ENCODE measurements at places on chromosomes 2 and 18.

GRCh38 chr18:35953688-35954087 lies 18.8 kb upstream of the RMP24 start:
- no peak for DNase-seq

DNA sequence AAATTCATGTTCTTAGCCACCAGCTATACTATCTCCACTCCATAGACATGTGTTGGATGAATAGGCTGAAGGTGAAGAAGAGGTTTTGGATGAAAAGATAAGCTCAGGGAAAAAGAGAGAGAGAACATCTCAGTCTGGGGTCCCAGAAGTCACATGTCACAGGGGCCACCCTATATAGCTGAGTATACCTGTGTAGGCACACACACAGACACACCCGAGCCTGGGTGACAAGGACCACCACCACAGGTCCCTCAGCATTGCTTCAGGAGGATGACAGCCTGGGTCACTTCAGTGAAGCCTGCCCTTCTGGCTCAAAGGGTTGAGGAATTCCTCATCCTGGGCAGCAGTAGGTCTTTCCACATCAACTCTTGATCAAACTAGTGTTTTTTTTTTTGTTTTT lies 56.2 kb downstream of the POLR1A start:
- DNase-seq: no peak

DNA sequence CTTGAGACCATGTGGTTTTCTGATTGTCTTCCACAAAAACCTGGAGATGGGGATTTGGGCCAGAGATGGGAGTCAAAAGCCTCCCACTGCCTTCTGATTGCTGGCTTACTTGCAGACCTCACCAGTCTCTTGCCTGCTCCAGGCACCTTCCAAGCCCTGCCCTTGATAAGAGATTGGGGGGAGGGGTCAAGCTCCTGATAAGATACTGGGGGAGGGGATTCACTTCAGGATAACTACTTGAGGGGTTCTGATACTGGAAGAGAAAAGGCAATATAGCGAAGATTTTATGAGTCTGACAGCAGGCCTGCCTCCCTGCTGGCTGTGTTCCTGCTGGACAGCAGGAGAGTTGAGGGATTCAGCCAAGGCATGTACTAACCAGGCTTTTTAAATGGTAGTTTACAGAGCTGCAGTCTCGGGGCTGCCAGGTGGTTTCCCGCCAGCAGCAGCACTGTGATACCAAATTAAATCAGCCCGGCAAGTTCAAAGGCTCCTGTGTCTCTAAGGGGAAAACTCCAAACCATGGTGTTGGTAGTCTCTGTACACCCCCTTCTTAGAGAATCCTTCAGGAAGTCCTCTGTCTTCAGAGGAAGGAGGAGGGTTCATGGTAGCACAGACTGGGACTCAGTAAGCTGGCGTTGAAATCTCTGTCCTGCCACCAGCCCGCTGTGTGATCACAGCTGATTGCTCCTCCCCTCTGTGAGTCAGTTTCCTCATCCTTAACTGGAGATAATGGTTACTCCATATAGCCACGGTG lies 58.3 kb downstream of the FBXO36 start:
- no peak for DNase-seq

DNA sequence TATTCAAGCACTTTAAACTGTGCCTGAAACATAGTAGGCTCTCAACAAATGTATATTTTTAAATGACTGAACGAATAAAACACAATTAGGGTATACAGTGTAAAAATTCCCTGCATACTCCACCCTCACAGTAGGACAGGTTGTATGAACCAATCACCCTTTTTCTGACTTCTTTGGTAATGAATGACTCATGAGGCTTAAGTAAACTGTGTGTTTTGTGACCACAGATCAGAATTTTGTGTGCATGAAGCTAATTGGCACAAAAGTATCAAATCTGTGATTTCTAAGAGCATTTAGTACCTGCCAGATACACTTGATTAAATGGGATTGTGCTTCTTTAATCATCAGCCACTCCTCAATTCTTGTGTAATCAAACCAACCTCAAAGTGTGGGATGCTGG lies 109.9 kb upstream of the MAP4K3 start:
- no peak for DNase-seq

DNA sequence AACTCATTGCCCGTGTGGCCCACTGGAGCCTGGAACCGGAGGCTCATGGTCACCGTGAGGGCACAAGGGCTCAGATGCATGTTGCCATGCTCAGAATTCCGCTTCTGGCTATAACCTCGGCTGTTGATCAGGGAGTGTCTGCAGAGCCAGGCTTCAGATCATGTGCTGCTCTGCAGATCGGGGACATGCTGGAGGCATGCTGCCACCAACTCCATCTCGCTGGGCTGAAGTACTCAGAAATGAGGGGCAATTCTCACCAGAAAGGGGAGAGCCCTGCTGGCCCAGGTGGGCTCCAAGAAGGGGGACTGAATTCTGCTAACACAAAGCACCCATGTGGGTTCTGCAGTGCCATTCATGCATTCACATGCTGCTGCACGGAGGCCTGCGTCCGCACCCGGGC lies 269.2 kb upstream of the PXDN start:
- no peak for DNase-seq

- DNase-seq: no peak
These were observed 298.6 kb upstream of the MAP2 start for GRCh38 chr2:209125291-209125690.

GRCh38 chr2:119223521-119224390 lies at the start of gene STEAP3:
STEAP3 (plus strand) TSS chr2:119223834; CDS start chr2:119231013, 7,179 bp downstream.
- DNase-seq: peak; percentile 43

DNA sequence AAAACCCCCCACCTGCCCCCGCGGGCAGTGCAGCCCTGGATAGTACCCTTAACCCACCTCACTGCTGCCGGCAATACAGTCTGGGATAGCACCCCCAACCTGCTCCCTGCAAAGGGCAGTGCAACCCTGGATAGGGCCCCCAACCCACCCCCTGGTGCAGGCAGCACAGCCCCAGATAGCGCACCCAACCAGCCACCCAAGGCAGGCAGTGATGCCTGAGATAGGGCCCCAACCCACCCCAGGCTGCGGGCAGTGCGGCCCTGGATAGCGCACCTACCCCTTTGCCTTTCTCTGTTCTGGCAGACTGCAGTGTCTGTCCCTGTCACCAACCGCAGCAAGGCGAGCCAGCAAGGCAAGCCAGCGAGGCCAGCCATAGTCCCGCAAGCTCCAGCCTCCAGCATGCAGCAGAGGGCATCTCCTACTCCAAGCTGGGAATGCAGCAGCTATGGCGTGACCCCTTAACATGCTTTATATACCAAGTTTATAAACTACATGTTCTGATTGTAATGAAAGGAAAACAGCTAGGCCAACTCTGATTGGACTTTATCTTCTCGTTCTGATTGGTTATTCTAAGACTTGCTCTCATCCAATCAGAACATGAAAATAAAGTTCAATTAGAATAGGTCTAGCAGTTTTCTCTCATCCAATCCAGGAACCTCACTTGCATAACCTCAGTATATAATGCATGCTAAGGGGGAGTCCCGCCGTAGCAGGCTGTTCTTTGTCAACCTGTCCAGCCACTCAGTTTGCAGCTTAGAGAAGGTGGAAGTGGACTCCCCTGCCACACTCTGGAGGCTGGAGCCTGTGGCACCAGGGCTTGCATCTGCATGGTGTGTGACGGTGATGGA lies 34.1 kb upstream of the ANKRD62 start:
- no peak for DNase-seq

DNA sequence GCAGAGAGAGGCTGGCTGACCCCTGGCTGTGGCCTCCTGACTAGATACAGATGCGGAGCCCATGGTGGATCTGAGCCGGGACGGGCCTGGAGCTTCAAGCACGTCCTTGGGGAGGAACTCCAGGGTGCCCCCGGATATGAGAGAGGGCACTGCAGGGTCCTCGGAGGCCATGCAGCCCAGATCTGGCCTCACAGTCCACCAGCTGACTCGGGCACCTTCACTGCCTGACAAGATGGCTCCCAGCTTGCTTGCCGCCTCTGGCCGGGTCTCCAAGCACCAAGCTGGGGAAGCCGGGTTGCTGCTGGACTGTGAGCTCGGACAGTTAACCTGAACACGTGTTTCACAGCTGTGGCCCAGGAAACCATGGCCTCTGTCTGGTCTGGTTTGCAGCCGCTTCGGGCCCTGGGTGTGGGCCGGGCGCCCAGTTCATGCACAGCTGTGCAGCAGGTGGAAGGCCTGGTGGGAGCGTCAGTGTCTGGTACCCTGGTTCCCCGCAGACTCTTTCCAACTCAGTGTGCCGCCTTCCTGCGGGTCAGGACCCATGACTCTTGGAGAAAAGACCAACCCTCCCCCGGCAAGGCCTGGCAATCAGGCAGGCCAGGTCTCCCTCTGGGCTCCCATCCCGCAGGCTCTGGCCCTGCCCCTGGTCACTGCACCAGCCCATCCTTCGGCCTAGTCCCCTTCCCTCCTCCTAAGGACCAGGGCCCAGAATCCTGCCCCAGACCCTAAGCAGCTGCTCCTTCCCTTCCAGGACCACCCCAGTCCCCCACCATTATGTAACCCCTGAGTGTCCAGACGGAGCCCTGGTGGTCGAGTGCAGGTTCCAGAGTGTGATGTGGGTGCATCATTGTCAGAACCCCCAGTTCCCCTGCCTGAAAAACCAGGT lies 74.6 kb upstream of the OTOS start:
- DNase-seq: no peak

- no peak for DNase-seq
These were observed 27.0 kb downstream of the ZNF892 start for GRCh38 chr2:95234286-95234785.

GRCh38 chr2:132671151-132671835 lies 1.3 kb upstream of the LYPD1 start:
- peak; percentile 14 for DNase-seq

GRCh38 chr2:149161481-149162225 lies 123.2 kb downstream of the LYPD6B start:
- DNase-seq: no peak

GRCh38 chr2:127155947-127156346 lies 49.0 kb upstream of the BIN1 start:
- no peak for DNase-seq

DNA sequence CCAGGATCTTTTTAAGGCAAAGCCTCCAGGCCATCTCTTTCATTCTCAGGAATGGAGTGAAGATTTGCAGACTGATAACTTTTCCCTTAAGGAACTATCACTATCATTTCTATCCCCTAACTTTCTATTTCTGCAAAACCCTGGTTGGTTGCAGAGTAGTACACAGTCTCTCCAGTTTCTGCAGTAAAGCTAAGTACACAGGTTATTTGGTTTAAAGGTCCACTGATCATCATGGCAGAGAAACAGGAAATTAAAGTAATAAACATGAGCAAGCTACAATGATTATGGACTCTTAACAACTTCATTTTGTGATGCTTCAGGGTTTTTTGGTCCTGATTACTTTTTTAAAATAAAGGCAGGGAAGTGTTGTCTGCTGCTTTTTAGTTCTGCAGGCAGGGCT lies 890.0 kb upstream of the DDX18 start:
- no peak for DNase-seq

DNA sequence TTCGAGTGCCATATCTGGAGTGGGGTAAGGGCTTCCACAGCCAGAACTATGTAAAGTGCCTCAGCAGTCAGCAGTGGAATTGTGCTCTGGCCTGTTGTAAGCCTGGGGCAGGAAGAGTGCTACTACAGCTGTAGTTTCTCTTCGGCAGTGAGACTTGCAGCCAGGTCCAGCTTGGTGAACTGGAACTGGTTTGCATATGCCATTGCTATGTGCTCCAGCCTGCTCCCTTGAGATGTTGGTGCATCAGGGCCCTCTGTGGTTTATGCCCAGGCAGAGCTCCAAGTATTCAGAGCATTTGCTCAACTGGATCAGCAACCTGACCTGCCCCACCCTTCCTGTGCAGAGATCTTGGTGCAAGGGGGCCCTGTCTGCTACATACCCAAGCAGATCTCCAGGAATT lies 47.8 kb downstream of the ZNF804A start:
- DNase-seq: no peak

DNA sequence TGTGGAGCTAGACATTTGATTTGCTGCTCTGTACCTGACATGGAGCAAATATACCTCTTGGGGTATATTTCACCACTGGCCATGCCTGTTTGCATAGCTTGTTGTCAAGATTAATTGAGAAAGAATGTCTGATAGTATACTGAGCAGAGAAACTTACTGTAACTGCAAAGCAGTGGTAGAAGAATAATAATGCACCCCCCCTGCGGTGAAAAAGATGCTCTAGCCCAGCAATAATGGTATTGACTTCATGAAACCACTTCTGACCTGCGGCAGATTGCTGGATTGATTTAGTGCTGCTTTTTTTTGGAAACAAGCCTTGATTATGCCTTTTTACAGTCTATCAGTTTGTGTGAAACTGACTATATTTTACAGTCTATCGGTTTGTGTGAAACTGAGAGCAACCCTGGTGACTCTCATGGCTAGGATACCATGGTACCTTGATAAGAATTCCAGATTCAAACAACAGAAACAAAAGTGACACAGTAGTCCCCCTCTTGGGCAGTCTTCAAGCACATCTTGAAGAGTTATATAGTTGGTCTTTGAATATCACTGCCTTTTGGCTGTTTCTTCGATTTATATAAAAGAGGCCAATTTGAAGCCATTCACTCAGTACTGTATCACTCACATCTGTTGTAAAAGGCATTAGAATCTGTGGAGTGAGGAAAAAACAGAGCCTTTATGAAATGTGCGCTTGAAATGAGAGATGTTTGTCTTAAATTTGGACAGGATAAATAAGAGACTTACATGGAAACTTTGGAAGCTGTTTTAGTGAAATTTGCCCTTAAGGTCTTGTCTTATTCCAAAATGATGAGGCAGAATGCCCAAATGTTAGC lies 102.5 kb downstream of the FMNL2 start:
- no peak for DNase-seq

DNA sequence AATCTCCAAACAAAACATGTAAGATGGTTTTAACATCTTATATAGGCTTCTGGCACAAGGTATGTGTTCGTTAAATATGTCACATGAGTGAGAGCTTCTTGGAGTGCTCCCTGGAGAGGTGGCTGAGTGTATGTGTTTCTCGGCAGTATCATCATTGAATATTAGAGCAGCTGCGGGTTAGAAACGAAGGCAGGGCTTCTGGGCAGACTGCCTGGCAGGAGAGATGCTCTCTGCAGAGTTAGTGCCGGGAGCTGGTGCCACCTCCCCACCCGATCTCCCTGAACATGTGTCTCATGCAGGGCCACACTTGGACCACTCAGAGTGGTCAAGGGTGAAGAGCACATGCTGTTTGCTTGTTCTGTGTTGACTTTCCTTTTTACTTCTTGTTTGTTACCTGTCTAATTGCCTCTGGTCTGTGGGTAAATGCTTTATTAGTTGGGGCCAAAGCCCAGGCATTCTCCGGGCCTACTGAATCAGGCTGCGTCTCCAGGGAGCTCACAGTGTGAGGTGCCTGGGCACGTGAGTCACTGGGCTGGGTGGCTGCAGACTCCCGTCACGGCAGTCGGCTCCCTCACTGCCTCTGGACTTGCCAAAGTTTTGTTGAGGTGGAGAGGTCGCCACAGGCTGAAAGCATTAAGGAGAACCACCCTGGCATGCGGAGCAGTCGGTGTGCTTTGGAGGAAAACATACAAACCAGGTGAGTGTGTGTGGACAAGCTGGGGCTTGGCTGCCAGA lies 246.6 kb downstream of the FHOD3 start:
- no peak for DNase-seq

DNA sequence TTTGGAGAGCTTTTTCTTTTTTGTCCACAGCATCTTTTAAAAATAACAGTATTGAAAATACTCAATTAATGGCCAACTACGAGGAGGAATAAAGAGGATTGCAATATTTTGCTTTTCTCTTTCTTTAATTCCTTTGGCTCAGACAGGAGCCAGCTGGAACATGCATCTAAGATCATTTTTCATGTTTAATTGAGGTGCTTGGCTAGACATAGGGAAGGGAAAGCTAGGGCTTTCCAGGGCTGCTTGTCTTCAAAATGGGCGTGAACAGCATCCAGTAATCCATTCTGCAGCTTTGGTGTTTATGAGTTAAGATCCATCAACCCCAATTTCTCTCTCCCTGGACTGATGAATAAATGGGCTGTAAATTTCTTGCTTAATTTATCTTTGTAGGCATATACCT lies 323.0 kb downstream of the PTPRM start:
- no peak for DNase-seq
